Activated CD8-positive, alpha-beta memory T cell treated with anti-CD3 and anti-CD28 coated beads for 48 hours (primary cell): ENCODE measurements at places on chromosomes 6 and 20.

DNA sequence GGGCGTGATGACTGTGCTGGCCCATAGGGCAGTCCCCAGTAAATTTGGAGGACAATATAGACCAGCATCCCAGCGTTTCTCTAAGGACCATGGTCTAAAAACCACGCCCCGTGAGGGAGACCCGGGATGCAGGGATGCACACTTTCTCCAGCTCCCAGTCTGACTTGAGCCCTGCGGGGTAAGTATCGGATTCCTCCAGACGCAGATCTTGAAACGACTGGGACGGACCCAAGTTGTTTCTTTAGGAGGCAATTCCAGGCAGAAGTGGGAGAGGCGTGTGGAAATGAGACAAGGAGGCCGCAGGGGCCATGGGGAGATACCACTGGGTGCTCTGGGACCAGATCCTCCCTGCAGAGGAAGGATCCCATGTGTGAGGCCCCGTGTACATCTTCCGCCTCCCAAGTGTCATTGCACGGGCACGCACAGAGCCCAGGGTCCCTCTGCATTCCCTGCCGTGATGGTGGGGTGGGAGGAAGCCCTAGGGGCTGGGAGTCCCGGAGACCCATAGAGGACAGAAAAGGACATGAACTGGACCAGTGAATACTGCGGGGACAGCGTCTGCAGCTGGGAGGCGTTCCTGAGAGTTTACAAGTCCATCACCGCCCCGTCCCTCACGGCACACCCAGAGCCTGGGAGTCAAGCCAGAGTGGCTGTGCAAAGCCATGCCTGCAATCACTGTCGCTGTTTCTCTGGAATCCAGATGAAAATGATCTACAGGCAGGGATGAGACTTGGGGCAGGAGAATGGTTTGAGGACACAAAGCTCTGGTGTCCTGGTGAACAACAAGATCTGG, 522.9 kb downstream of the CDH26 start:
- DNase-seq, result no peak

DNA sequence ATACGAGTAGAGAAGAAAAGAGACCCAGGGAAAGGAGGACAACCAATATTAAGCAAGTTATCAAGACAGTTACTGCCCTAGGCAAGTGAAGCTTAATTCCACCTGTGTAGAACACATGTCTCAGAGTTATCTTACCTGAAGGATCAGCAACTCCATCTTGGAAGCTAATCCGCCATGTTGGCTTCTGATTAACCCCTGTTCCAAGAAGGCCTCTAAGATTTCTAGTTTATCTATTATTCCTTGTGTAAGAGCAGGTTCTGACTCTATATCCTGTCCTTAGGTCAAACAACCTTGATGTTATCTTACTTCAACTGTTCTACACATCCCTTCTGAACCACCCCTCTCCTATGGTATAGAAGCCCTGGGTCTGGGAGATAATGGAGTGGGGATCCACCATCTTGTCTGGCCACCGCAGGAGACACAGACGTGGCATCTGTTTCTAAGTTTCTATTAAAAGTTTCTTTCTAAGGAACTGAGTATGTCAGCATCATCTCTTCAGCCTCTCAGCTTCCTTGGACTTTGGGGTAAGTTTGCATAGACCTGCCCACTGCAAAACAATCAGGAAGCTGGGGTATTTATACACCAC, 27.7 kb upstream of the PTPN1 start:
- no peak for DNase-seq

DNA sequence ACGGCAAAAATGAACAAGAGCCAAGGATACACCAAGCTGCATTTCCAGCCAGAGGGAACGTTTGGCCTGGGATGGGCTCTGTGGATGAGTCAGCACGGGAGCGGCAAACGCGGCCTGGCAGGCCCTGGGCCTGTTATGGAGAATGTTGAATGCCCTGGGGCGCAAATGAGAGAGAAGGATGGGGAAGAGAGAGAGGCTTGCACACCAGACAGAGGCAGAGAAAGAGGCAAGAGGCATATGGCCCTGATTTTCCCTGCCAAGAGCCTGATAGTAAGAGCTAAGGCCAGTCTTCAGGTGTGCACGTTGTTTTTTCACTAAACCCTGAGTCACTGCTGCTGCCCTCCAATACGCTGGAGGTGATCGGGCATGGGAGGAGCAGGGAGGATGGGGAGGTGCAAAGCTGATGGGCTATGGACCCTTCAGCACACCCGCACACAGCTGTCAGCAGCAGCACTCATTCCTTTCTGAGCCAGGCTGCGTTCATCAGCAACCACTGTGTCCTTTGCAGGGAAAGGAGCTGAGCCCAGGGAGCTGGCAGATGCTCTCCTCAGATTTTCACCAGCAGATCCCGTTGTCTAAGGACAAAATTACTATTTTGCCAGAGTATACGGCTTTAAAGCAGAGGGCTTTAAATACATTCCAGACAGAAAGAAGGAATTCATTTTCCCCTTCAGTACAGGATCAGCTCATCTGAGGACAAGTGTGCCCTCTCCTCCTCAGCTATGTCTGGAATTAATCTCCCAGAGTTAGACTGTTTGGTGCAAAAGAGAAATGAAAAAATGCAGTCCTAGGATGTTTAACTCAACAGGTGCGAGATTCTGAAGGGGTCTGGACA, 61.7 kb upstream of the SLC22A23 start:
- DNase-seq, result no peak

- DNase-seq, result no peak
Observed at GRCh38 chr6:16805243-16805950, 44.1 kb upstream of the ATXN1 start.

DNA sequence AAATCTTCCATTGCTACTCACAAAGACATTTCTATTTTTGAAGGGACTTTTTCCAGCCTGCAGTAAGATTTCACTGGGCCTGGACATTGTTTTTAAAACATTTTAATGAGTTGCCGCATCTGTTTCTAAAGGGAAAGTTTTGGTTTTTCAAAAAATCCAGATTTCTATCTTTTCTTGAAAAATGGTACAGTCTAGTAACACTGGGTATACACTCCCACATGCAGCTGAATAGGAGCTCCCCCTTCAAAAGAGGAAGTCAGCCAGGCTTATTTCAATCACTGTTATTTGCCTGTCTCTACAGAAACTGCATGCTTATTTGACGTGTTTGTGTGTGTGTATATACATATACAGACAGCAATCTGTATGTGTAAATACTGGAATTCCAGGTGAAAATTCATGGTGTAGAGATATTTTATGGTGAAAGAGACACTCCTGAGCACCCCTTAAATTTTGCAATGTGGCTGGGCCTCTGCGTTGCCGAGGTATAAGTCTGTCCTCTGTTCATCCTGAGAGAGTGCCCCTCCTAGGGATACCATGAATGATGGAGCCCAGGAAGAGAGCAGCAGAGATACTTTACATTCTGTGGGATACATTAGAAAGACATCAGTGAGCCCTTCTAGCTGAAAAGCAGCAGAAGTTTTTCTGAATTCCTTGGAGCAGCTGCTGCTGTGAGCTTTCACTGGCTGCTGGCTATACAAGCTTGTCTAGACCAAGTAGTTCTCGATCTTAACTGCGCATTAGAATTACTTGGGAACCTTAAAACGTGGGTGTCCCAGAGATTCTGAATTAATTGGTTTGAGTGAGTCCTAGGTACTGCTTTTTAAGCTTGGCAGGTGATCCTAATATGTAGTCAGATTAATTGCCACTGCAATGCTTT, 12.0 kb upstream of the ABRACL start:
- DNase-seq, result no peak

DNA sequence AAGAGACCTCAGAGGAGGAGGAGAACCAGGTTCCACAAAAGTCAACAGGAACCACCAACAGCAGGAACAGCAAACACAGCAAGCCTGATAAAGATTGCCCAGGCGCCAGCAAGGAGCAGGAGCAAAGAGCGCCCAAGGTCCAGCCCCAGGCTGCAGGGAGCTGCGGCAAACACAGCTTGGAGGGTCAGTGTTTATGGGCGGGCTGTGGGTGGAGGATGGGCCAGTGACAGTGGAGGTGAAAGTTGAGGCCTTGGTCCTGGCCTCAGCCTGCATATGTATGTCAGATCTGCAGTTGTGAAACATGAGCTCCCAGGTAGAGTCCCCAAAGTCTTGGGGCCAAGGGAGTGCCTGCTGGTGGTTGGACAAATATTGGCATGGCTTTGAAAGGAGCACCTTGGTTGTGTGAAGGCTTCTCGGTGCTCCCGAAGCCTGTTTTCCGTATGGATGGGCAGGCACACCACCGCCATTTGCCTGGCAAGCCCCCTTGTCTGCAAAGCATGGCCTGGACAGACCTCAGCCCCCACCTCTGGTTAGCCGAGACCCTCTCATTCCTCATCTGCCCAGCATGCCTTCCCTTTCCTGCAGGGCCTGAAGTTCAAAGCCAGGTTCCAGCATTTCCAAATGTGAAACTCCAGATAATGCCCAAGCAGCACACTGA, 2.0 kb upstream of the CAPN11 start:
- DNase-seq, result no peak

GRCh38 chr6:17842934-17843821, 136.5 kb upstream of the NUP153 start:
- DNase-seq, result no peak

- no peak for DNase-seq
Observed at GRCh38 chr6:139695361-139695760, 320.9 kb upstream of the CITED2 start.

DNA sequence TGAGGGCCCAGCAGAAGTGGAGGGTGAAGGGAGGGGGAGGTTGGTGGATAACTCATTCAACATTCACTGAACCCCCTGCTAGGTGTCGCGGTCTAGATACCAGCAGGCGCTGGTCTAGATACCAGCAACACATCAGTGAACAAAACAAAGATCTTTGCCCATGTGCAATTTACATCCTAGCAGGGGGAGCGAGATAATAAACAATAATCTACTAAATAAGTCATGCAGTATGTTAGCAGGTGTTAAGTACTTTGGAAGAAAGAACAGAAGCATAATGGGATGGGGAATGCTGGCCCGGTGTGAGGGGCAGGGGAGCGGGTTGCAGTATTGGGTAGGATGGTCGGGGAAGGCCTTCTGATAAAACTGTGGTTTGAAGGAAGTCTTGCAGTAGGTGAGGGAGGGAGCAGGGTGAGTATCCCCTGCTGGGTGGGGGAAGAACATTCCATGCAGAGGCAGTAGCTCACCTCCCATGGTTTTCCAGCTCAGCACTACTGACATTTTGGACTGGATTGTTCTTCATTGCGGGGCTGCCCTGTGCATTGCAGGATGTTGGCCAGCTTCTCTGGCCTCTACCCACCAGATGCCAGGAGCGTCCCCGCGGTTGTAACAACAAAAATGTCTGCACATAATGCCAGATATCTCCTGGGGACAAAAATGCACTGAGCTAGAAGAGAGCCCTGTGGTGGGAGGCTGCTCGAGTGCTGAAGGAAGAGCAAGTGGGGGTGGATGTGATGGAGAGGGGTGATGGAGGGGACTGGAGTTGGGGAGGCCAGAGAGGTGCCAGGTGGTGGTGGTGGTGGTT, 117.3 kb downstream of the TOX2 start:
- DNase-seq, result no peak

GRCh38 chr6:7234547-7234946, 78.5 kb downstream of the SSR1 start:
- no peak for DNase-seq

DNA sequence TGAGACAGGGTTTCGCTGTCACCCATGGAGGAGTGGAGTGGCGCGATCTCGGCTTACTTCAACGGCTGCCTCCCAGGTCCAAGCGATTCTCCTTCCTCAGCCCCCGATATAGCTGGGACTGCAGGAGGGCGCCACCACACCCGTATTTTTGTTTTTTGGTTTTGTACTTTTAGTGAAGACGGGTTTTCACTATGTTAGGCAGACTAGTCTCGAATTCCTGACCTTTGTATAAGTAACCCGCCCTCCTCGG, 115.4 kb upstream of the BTN3A2 start:
- no peak for DNase-seq

DNA sequence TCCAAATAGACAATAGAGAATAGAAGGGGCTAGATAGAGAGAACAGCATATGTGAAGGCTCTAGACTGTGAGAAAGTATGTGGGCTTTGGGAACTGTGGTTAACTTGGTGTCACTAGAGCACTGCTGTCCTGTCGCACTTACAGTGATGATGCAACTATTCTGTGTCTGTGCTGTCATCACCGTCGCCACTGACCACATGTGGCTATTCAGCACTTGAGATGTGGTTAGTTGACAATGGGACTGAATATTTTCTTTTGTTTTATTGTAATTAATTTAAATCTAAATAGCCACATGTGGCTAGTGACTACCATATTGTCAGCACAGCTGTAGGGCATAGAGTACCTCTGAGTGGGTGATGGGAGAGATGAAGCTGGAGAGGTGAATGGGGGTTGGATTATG, 39.0 kb upstream of the IFNGR1 start:
- DNase-seq, result no peak

- no peak for DNase-seq
Observed at GRCh38 chr6:109305028-109305427, 77.2 kb downstream of the CD164 start.

DNA sequence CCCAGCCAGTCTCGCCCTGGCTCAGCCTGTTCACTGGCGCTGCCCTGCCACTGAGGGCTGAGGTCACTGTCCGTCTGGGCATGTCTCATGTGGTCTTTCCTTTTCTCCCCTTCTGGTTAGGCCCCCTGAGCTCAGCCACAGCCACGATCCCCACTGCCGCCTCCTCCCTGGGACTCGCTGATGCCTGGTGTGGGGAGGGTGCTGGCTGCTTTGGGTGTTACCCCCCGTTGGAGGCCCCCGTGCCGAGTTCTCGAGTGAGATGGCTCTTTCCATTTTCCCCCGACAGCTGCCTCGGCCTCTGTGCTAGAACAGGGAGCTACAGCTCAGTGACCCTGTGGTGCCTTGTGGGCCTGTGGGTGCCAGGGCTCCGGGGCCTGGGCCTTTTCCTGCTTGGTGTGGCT, 14.9 kb upstream of the TCFL5 start:
- DNase-seq, result no peak

- no peak for DNase-seq
Observed at GRCh38 chr6:143675946-143676345, 1.8 kb upstream of the PHACTR2 start.

DNA sequence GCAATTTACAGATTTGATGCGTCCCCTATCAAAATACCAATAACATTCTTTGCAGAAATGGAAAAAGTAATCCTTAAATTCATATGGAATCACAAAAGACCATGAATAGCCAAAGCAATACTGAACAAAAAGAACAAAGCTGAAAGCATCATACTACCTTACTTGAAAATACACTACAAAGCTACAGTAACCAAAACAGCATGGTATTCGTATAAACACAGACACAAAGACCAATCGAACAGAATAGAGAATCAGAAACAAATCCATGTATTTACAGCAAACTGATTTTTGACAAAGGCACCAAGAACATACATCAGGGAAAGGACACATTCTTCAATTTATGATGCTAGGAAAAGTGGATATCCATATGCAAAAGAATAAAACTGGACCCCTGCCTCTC, 206.5 kb upstream of the PDE10A start:
- DNase-seq, result no peak

DNA sequence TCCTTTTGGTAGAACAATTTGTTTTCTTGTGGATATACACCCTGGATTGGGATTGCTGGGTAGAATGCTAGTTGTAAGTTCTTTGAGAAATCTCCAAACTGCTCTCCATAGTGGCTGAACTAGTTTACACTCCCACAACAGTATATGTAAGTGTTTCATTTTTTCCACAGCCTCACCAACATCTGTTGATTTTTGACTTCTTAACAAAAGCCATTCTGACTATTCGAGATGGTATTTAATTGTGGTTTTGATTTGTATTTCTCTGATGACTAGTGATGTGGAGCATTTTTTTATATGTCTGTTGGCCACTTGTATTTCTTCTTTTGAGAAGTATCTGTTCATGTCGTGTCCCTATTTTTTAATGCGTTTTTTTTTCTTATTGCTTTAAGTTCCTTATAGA, 444.1 kb downstream of the CBLN4 start:
- no peak for DNase-seq
